Mesenchymal stem cell (in vitro differentiated cells and primary cell): ENCODE measurements at places on chromosomes 12 and 14.
A peak's percentile ranks its signal among the peaks of the same experiment; 100 is the strongest.

DNA sequence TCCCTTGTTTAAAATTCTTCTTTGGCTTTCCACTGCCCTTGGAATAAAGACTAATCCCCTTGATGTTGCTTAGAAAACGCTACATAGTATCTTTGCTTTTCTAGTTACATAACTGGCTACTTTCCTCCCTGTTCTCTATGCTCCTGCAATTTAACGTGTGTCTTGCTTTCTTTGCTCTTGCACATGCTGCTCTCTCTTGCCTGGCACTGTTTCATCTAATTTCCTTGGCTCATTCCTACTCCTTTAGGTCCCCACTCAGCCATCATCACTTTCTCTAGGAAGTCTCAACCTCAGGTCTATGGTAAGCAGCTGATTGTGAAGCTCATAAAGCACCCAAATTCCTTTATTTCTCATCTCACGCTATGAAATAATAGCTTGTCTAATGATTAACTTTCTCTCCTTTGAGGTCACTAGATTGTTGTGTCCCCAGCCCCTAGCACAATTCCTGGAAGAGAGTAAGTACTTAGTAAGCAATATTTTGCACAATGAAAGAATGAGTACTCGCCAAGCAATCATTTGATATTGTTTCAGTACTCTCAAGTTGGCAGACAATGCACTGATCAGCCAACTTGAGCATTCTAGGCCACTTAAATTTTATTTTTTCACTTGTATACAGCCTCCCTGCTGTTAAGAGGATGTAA, 3.3 kb downstream of the ALDH6A1 start:
- DNase-seq, result no peak

- DNase-seq, result peak; percentile 77
Observed at GRCh38 chr14:83874662-83875061, 1655.3 kb upstream of the FLRT2 start.

GRCh38 chr14:36870776-36871175, 209.1 kb downstream of the PAX9 start:
- no peak for DNase-seq

DNA sequence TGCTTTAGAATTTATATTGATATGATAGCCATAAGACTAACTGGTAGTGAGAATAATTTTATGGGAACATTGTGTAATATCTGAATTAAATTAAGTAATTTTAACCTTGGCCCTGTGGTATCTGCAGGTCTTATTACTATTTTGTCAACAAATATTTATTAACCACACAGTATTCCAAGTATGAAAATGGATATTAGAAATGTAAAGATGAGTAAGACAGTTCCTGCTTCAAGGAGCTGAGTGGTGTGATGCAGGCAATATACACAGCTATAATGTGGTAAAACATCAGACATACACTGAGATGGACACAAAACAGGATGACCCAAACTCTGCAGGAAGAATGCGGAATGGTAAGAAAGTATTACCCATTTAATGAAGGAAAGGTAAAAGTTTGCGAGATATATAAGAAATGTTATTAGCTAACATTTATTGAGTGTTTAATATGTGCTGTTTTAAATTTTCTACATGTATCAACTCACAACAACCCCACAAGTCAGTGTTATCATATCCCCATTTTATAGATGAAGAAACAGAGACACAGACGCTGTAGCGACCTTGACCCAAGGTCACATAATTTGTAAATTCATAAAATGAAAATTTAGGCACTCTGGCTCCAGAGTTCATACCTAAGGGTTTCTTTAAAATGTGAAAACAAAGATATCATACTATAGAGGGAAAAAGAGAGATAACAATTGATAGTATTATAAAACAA, 12.7 kb downstream of the ABCD2 start:
- DNase-seq, result no peak

GRCh38 chr14:71396050-71396677, 488.9 kb downstream of the PCNX1 start:
- DNase-seq, result no peak
